ENCODE measurements at places on chromosomes 5 and 9. TPM values are rescaled to one million over a fixed set of nuclear protein-coding genes. Genes with fewer than 3 reads are reported as not detected.

Gene CERCAM
- 2.2 TPM for total RNA-seq

- no peak for DNase-seq
Observed at GRCh38 chr5:98425640-98426039, 347.8 kb upstream of the RGMB start.

Gene FYB1
- 71.3 TPM for total RNA-seq

DNA sequence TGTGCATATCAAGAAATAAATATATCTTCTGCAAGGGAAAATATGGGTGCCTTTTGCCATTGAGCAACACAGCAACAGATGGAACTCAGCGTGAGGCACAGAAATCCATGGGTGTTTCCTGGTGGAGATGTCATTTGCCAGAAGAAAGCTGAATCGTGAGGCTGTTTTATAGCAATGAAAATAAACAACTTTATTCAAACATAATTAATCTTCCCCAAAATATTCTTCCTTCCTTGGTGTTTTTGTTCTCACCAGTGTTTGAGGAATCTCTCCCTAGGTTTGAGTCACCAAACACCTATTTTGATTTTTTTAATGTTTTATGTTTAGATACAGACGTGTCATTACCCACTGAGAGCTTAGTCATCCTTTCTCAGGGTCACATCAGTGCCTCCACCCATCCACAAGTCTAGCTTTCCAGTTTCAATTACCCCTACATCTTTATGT lies 65.8 kb upstream of the PAPPA start:
- no peak for DNase-seq

Gene LCN15
- not detected for total RNA-seq

- DNase-seq = no peak
Observed at GRCh38 chr5:101159006-101159405, 255.9 kb upstream of the ST8SIA4 start.

DNA sequence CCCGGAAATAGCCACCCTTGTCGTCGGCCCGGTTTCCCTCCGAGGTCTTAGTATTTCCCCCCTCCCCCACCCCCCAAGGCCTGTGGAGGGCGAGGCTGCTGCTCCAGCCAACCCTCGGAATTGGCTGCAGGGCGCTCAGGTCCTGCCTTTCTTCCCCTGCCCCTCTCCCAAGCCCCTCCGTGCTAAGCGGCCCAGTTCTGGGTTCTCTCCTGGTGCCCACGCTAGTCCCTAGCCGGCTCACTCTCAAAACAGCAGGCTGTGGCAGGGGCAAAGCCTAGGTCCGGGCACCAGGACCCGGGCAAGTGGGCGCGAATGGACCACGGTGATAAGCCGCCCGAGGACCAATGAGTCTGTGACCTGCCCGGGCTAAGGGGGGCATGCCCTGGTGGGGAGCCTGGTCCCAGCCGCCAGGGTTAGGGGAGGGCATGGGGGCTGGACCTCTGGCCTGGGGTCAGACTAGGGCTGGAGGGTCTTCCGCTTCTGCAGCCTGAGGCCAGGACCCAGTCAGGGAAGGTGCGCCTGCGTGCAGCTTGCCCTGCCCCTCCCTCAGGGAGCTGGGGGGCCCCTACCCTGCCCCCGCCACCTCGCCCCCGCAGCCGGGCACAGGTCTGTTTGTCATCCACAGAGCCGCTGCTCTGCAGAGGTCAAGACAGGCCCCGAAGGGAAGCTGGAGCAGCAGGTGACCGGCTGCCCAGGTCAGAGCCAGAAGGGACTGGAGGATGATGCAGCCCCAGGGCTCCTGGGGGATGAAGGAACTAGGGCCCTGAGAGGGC lies 5.0 kb upstream of the IRX4 start:
- no peak for DNase-seq

- no peak for DNase-seq
Observed at GRCh38 chr5:108661590-108662219, 86.0 kb upstream of the FER start.

DNA sequence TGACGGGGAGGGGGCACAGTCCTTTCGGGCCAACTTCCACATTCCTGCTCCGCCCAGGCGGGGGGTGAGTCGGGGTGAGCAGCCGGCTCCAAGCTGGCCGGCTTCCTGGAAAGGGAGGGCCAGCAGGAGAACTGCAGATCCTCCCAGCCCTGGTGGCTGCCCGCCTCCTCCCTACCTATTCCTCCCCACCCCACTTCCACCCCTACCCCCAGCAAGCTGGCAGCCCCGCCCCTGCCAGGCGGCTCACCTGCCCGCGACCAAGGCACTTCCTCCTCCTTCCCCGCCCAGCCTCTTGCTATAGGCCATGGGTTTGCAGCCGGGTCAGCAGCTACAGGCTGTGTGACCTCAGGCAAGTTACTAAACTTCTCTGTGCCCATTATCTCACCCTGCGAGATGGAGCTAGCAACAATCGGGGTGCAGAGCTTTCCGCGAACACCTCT lies 5.6 kb upstream of the IRF1 start:
- peak; percentile 92 for DNase-seq

DNA sequence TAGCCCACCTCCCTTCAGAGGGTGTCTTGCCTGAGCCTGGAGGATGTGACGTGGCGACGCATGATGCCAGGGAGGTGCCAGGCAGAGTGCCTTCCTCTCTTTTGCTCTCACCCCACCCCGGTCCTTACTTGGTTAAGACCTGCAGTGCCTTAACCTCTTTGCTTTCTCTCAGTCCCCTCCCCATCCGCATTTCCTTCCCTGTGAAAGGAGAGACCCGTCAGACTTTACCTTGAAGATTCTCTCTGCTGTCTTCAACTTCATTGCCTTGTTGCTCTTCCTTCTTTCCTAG lies 52.0 kb upstream of the NCS1 start:
- no peak for DNase-seq

Gene SPINK14
- not detected for total RNA-seq

DNA sequence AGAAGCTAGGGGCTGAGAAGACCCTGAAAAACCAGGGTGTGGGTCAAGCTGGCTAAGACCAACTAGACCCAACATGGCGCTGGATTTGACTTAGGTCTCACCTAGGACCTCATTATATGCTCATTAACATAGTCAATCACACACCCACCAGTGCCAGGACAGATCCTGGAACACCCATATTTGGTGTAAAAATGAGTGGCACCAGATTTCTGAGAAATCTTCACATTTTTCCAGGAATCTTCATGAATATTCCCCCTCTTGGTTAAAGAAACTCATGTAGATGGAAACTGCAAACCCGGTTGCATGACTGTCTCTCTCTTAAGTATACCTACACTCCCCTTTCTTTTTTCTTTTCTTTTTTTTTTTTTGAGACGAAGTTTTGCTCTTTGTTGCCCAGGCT lies 17.9 kb upstream of the RAB14 start:
- no peak for DNase-seq

Gene ST6GALNAC6
- 44.5 TPM for total RNA-seq

DNA sequence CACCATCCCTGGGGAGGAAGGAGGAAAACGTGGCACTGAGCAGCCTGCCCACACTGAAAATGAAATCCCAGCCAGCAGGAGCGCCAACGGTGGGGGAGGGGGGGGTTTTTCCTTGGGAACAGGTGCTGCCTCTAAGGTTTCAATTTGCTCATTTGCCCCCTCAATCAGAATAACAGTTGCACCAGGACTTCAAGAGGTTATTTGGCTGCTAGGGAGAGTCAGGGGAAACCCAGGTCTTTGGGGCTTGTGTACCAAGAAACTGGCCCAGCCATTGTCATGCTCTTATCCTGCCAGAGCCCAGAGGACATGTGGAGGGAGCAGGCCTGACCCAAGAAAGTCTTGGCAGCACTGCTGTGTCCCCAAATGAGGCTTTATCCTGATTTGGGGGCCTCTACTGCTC lies 66.5 kb downstream of the NDFIP1 start:
- DNase-seq = no peak

DNA sequence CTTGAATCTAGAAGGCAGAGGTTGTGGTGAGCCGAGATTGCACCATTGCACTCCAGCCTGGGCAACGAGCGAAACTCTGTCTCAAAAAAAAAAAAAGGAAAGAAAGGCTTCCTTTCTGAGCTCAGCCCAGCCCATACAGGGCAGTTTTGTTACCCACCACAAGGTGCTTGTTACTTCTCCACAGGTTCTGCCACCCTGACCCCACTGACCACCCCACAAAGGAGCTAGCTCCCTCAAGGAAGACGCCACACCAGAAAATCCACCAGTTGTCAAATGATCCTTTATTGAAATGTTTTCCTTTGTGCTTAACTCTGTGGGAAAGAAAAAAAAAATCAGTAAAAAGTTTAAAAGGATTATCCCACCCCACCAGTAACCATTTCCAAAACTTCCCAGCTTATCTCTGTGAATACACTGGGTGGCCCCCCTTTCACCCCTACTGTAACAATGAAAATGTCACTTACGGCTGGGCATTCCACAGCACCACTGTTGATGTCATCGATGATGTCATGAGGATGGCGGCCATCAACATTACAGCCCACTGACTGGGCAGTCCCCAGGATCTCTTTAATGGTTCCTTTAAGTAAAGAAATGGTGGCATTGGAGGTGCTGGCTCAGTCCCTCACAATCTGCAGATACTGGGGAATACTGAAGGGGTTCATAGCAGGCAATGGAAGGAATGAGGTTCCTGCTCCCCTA lies 3.6 kb downstream of the RPL12 start:
- DNase-seq = no peak

DNA sequence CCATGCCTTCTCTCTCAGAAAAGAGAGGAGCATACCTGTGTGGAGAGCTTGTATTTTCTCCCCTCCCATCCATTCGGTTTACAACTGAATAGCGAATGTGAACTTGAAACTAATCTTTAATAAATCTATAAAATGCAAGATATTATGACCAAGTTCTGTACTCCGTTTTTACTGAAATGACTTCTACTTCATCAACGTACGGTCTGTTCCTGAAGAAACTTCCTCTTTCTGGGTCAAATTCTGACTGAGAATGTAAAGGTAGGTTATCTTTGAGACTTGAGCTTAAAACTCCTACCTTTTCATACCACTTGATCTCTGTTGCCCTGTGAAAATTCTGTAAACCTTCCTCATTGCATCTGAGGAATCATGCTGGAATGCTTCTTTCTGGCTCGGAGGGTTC lies 4.2 kb upstream of the CTNNAL1 start:
- DNase-seq = no peak

Gene PALM2AKAP2
- not detected for total RNA-seq

GRCh38 chr9:24439456-24439855 lies 106.2 kb downstream of the IZUMO3 start:
- no peak for DNase-seq

DNA sequence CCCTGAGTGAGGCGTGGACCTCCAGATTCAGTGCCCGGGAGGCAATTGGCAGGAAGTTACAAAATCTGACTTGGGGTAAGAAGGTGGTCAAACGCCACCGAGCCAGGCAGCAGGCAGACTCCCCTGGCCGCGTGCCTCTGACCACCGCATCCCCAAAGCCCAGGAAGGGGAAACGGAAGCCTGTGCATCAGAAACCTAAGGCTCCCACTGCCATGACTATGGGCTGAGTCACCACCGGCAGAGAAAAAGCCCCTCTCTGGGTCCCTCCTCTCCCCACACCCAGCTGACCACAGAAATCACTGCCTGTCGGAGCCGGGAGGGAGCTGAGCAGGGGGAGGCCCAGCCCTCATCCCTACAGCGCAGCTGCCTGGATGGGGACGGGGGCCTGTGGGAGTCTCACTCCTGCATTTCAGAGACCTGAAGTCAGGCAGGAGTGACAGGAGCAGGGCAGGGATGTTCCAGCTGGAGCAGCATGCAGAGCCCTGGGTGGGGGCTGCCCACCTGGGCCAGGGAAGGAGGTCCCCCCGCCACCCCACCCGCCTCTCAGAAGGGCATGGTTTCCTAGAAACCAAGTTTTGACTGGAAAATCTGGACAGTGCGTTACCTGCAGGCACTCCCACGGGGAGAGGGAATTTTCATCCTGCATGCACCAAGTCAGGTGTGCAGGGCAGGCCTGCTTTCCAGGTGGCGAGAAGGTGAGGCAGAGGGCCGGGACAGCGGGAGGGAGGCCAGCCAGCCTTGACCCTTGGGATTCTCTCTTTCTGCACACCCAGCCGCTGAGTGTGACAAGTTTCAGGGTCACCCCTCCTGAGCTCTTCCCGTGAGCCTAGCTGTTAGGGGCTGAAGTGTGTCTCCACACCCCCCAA lies 68.2 kb downstream of the LRSAM1 start:
- DNase-seq = peak; percentile 50

DNA sequence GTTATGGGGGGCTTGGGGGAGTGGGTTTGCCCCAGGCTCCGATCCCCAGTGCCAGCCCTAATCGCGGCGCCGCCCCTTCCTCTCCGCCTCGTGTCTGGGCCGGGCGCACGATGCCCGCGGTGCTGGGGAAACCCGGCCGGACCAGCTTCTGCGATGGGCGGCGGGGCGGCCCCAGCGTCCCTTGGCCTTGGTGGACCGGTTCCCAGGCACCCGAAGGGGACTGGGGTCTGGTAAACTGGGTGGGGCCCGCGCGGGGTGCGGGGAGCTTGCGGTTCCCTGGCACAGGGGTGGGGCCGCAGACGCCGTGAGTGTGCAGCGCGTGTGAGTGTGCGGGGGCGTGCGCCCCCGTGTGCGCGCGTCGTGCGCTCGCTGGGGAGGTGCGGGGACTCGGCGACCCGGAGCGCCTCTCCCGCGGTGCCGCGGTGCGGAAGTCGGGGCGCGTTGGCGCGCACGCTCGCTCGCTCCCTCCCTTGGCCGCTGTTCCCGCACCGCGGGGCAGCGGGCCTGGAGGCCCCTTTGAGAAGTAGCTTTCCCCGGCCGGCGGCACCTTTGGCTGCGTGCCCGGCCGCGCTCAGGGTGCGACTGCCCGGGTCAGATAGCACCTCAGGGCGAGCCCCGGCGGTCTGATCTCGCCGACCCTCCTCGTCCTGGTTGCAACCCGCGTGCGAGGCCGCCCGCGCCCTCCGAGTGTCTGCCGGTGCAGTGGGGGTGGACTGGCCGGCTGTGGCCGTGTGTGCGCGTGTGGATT lies 568 bp downstream of the MACIR start:
- peak; percentile 72 for DNase-seq

Gene PLPPR1
- not detected for total RNA-seq

DNA sequence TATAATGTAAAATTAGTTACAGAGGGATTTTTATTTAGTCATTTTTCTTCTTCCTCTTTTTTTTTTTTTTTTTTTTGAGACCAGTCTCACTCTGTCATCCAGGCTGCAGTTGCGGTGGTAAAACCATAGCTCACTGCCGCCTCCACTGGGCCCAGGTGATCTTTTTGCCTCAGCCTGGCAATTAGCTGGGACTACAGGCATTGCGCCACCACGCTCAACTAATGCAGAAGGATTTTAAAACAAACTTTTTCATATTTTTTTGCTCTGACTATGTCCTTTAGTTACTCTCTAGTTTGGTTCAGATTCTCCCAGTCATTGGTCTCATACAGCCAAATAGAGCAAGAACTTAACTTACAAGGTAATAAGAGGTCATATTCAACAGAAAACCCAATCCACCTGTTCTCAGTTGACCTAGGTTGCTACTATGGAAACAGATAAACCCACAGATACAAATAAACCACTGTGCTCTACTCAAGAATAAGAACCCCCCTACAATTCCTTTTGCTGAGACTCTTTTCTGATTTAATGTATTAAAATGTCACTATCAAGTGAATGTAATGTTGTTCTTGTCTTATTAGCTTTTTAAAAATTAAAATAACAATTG lies 50.1 kb upstream of the TTC39B start:
- DNase-seq = peak; percentile 30

GRCh38 chr5:138789771-138790242 lies 36.6 kb downstream of the CTNNA1 start:
- no peak for DNase-seq

Measured in activated naive CD8-positive, alpha-beta T cell treated with anti-CD3 and anti-CD28 coated beads for 36 hours (primary cell).